Liver (tissue), 10 donors: ENCODE measurements at places on chromosomes 4 and X. TPM values are rescaled to one million over a fixed set of nuclear protein-coding genes. Genes with fewer than 3 reads are reported as not detected.

NPFFR2 gene
- polyA plus RNA-seq = not detected

GRID2 gene
- polyA plus RNA-seq = not detected

HPRT1 gene
- polyA plus RNA-seq = 12.7 TPM

BRS3 gene
- polyA plus RNA-seq = not detected
